ENCODE measurements at places on chromosomes 7 and 10.
A peak's percentile ranks its signal among the peaks of the same experiment; 100 is the strongest.

DNA sequence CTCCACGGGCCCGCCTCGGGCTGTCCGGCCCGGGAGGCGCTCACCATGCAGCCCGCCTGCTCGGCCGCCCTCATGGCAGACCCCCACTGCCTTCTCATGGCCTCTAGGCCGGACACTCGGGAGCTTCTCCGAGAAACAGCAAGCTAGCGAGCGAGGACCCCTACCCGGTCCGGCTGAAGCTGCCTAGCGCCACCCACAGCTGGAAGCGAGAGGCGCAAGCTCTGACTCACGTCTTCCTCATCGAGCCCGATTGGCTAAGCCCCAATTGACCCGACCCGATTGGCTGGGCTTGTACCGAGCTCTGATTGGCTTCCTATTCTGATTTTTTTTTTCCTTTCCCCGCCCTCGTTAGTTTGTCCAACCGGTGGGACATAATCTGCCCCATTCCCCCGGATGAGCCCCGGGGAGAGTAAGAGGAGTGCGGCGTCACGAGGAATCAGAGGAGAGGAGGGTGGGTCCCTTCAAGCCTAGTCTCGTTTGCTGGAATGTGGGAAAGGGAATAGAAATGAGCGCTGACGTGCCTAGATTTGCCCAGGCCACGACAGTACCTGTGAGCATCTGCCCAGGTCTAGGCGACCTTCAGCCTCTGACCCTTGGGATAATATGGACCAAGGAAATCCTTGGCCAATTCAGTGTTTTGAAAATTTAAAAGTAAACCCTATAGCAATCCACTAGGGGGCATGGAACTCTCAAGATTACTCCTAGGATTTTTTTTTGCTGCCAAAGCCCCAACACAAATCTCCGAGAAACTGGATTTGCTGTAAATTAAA, at the start of gene TYSND1:
TSS of gene TYSND1 (minus strand) at position 212 of the 770 bp plus-strand sequence. CDS start at position 98, 114 bp downstream.
- DNase-seq = peak; percentile 80

GRCh38 chr7:70577078-70577477, 554.9 kb upstream of the GALNT17 start:
- no peak for DNase-seq

- no peak for DNase-seq
These were observed 566.0 kb upstream of the FOXK1 start for GRCh38 chr7:4115941-4116610.

DNA sequence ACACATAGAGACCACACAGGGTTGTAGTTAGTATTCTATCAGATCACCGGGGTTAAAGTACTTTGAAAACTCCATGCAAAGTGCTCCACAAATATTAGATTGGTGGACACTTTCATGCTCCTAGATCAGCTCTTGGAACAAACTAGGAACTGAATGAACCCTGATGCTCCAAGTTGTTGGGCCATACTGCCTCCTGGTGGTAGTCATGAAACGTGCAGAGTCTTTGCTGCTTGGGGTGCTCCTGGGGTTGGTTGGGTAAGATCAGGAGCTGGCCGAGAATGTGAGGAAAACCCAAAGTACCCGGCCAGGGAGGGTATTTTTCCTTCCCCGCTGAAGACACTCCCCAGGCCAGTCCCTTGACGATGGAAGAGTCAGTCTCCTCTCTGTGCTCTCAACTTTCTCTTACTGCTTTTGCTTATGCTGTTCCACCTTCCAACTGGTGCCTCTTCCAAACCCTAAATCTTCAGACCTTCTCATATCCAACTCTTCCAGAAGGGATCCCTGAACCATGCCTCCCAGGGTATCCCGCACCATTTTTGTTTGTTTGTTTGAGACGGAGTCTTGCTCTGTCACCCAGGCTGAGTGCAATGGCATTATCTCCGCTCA, 918 bp upstream of the RPEL1 start:
- DNase-seq = peak; percentile 66

DNA sequence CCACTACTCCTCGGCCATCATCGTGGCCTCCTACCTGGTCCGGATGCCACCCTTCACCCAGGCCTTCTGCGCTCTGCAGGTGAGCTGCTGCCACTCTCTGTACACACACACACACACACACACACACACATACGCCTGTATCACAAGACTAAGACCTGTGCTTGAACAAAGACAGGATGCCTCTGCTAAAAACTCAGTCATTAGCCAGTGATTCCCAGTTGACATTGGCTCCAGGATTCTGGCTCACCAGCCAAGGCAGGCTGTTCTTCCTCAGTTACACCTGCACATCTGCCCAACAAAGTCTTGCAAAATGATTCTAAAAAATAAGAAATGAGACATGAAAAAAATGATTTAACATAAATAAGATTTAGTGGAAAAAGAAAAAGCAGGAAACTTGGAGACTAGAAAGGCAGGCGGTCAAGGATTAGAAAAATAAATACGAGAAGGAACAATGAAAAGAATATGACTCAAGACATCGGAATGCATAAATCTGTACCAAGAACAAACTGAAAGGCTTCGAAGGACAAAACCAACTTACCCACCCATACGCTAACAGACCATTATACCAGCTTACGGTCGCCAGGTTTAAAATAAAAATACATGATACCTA, 7.4 kb upstream of the LRRC18 start:
- DNase-seq = no peak

GRCh38 chr10:69319841-69320316, 41.6 kb downstream of the HK1 start:
- no peak for DNase-seq

DNA sequence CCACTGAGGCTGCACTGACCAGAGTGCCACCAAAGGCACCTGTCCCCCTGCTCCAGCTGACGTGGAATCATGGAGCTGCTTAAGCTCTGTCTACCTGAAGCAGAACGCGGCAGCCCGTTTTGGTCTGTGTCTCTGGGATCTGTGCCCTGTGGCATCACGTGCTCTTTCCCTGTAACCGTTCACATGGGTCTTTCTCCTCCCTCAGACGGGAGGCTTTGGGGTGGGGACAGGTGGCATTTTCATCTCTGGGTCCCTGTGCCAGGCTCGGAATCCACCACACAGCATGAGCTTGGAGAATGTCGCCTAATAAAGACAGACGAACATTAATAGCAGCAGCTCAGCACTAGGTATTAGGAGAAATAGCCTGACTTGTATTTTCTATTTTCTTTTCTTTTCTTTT, 1.6 kb upstream of the ADAP1 start:
- DNase-seq = no peak

- peak; percentile 80 for DNase-seq
These were observed 11.7 kb downstream of the TMEM254 start for GRCh38 chr10:80090121-80090520.

DNA sequence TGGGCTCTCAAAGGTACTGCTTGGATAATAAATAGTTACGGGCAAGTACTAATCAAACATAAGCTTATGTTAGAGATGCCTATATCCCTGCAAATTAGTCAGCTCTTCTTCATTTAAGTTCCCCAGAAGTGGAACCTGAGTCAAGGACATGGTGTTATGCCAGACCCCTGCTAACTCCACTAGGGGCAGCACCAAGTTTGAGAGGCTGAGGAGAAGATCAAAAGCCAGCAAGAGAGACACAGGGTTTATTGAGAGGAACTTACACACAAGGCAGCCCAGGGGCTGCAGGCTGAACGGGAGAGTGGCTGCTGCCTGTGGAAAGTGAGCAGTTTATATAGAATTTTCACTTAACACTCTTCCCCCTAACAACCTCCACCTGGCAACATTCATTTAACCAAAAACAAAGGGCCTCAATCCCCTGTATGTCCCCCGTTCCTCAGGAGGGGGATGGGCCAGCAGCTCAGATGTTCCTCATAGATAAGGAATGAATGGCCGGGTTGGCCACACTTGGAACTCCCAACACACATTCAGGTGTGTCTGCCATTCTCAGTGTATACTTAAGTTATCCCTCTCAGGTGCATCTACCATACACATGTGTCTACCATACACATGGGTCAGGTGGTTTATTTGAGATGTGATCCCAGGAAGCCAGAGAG, 62.6 kb upstream of the GHITM start:
- no peak for DNase-seq

DNA sequence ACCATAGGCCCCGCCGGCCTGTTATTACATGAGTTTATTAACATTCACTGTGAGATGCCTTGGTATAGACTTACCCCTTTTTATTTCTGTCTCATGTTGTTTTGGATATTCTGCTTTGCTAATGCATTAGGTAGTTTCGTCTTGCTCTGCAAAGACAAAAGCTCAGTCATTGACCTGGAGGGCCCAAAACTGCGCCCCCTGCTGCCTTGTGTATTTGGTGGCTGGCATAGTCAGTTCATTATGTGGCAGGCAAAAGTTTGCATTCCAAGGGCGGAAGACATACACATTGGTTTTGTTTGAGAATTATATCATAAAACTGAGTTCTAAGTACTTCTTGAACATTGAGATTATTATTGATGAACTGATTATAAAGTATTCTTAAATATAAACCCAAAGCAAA, 372.5 kb downstream of the SDK1 start:
- no peak for DNase-seq

DNA sequence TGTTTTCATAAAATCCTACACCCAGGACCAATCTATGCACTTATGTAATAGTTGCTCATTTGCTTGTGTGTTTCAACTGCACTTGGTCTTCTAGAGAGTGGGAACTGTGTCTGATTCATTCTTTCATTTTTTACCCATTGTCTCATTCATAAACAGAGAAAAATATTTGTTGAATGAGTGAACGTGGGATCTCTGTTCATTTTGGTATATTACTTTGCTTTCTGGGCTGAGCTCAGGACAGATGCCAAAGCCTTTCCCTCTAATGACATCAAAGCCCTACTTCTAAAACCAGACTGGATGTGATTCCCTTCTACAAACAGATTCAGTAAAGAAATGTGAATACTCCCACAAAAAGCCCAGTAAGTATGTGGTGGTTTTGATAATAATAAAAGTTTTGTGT, 145.2 kb downstream of the ST7 start:
- no peak for DNase-seq

- DNase-seq = no peak
These were observed 50.0 kb upstream of the PPP1R3C start for GRCh38 chr10:91682912-91683311.

DNA sequence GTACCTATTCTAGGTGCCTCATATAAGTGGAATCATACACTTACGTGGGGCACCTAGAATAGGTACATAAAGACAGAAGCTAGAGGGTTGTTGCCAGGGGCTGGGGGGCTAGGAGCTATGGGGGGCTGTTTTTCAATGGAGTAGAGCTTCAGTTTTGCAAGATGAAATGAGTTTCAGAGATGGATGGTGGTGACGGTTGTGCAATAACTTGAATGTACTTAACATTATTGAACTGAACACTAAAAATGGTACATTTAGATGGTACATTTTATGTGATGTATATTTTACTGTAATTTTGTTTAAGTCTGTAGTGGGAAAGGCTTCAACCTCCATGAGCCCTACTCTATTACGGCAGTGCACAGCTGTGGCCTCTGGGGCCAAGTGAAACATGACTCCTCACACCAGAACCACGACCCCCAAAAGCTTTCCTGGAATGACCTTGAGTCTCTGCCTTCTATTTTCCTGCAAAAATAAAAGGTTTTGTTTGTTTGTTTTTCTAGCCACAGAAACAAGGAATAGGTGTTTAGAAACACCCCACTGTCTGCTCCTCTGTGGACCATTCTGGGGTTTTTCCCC, 147.3 kb upstream of the PLXNA4 start:
- DNase-seq = no peak

GRCh38 chr7:3264693-3265339, 36.2 kb upstream of the SDK1 start:
- no peak for DNase-seq

GRCh38 chr10:96656198-96656577, 64.1 kb downstream of the PIK3AP1 start:
- DNase-seq = no peak

DNA sequence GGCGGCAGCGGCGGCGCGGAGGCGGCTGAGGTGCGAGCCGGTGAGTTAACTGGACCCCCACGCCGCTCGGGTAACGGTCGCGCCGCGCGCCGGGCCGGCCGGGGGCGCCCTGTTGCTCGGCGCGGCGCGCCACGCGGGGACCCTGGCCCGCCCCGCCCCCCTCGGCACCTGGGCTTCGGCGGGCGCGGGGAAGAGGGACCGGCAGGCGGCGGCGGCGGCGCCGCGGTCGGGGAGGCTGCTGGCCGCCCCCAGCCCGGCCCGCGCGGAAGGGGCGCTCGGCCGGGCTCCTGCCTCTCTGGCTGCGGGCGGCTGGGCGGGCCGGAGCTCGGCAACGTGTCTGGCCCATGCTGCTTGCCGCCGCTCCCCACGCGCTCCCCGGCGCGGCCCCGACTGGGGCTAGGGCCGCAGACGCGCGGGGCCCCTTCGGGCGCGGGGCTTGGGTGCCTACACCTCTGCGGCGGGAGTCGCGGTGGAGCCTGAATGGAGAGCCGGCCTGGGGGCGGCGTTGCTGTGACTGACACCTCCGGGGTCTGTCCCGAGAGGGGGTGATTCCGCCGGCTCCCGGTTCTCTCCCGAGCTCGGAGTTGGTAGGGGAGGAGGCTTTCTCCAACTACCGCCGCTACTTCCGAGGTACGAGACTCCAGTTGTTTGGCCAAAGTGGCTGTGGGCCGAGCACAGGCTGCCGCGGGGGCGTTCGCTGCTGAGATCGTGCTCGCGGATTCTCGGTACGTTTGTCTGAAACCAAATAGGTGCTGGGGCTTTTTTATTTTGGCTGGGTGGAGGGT, 494 bp downstream of the PALS2 start:
- DNase-seq = peak; percentile 10

GRCh38 chr7:100397315-100398081, 24.2 kb downstream of the PILRA start:
- DNase-seq = no peak

GRCh38 chr10:59265141-59265540, 88.7 kb downstream of the PHYHIPL start:
- DNase-seq = no peak

DNA sequence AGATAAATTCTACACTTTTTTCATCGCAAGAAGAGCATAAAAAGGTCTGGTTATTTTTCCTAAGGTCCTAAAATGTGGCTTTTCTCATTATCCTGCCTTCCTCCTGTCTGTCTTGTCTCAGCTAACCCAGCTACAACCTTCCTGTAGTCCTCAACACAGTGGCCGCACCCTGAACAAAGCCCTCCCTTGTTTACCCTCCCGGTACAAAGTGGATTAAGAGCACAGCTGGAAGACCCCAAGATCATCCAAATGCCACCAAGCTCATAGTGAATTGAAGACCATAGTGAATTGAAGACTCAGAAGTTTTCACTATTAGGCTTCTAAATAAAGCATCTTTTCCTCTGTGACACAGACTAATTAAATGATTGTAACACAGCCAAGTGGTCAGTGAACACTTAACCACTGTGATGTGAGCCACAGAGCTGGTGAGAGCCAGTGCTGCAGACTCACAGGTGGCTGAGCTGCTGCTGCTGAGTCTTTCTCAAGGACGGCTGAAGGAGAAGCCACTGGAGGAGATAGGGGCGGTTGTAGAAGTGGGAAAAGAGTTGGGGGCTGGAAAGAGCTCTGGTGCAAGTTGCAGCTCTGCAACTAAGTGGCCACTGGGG, 123.6 kb downstream of the ATXN7L1 start:
- DNase-seq = no peak

DNA sequence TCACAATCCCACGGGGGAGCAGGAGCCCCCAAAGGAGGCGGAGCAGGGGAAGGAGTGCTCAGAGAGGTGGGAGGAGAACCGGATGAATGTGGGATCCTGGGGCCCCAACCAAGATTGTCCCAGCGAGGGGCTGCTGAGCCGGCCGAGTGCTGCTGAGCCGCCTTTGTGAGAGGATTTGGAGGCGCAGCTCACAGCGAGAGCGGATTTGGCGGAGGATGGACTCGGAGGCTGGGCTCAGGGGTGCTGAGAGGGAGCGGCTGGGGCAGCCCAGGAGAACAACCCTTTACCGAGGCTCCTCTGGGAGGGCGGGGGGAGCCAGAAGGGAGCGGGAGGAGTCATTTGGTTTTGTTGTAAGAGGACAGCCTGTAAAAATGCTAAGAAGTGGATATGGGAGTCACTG, 23.0 kb downstream of the GHRHR start:
- no peak for DNase-seq

Data from bone marrow (tissue), 2 donors.